ENCODE measurements at places on chromosomes 3 and 15.

GRCh38 chr3:38000242-38000916 lies 9.8 kb downstream of the VILL start:
- DNase-seq = no peak

- DNase-seq = no peak
Observed at GRCh38 chr3:31762097-31762764, 218.8 kb downstream of the OSBPL10 start.

DNA sequence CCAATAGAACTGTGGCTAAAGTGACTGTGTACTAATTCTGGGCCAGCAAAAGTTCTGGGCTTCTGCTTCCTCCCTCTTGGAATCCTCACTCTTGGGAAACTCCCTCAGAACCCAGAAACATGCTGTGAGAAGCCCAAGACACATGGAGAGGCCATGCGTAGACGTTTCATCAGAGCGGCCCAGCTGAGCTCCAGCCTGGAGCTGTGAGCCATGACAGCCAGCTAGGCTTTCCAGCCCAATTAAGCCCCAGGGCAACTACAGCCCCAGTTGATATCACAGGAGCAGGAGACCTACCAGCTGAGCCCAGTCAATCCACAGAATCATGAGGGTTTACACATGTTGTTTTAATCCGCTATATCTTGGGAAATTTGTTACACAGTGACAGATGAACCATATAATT lies 43.6 kb upstream of the CNOT10 start:
- no peak for DNase-seq

DNA sequence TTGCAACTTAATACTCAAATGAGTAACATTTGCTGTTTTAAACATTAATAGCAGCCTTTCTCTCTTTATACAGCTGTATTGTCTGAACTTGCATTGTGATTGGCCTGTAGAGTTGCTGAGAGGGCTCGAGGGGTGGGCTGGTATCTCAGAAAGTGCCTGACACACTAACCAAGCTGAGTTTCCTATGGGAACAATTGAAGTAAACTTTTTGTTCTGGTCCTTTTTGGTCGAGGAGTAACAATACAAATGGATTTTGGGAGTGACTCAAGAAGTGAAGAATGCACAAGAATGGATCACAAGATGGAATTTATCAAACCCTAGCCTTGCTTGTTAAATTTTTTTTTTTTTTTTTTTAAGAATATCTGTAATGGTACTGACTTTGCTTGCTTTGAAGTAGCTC lies 40.3 kb downstream of the CTNNB1 start:
- DNase-seq = no peak

DNA sequence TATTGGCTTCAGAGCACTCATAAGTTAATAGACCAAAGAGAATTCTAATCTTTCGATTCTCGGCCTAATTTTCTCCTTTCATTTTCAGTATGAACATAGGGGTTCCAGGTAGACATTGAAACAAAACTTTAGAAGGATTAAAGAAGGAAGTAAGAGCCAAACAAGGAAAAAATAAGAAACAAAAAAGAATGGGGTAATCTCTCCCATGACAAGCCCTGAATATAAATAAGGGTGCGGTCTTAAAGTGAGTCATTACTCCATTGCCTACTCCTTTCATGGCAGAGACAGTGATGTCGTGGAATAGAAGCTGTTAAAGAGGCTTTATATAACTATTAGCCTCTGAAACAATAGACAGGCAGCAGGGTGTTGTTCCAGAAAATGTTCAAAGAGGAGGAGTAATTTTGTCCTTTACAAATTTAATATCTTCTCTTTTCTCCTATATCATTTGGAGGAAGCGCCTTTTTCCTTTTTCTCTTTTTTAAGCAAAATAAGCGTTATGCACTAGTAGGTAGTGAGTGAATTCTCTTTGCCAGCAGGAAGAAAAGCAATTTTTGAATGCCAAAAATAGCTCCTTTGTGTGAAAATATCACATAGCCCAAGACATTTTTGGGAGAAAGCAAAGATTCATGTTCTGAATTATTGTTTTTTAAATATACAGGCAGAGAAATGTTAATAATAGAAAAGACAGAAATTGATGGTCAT lies 607.9 kb upstream of the KCNMB2 start:
- DNase-seq = no peak

DNA sequence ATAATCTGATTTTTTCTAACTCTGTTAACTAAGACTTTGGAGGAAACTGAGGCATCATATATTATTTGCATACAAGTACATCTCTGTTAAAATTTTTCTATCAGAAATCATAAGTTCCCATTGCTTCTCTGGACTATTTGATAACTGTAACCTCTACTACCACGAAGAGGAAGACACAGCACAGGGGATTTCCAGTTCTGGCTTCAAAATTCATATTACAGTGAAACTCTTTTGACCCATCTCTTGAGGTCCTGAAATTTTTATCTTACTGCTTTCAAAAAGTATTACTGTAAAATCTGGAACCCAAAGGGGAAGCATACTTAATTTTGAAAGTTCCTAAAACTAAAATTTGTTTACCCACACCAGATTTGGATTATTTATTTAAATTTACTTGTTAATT lies 4.2 kb downstream of the PLSCR1 start:
- DNase-seq = no peak

DNA sequence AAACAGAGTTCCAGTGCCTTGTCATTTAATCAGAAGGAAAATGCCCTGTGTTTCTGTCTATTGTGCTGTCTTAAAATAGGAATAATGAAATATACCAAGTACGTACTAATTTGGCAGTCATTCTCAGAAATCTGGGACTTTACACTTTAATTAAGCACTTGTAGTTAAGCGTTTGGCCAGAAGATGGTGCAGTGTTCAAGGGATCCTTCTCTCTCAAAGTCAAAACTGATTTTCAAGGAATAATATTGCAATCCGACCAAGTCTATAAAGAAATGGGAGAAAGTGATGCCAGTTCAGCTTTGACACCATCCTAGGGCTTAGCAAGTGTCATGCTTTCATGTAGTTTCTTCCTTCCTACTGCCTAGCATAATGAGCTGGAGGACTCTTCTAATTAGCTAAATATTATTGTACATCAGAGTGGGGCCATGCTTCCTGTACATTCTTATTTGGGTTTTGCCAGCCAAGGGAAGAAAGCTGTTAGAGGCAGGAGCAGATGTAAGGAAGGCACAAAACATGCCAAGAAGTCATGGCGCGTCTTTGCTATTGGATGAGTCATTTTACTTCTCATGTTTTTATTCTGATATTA lies 64.8 kb downstream of the SAMMSON start:
- DNase-seq = no peak

GRCh38 chr3:1082108-1082507 lies 10.7 kb upstream of the CNTN6 start:
- DNase-seq = no peak

- no peak for DNase-seq
Observed at GRCh38 chr15:47721676-47722075, 4.4 kb downstream of the SEMA6D start.

- DNase-seq = no peak
Observed at GRCh38 chr15:39411102-39411989, 169.5 kb upstream of the THBS1 start.

DNA sequence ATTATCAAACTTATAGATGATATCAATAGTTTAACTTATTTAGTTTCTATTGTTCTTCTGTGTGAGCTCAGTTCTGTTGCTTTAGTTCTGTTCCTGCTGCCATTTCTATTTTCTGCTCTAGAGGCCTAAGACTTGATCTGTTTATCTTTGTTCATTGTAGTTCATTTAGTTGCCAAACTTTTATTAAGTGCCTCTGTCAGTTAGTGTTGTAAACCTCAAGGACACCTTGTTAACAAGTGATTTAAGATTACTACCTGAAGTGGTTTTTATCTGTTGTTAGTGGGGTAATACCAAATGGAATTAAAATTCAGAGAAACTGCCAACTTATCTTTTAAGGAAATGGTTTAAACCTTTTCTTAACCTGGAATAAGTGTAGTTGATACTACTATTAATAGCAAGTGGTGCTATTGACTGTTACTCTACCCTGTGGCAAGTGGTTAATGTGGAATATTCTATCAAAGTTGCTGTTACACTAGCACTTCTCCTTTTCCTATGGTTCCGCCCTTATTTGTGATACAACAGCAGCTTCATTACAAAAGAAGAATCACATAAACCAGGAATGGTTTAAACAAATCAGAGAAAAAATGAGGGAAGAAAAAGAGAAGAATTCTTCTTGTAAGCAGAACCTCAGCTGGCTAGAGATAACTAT lies 500.6 kb upstream of the GOLIM4 start:
- DNase-seq = no peak

DNA sequence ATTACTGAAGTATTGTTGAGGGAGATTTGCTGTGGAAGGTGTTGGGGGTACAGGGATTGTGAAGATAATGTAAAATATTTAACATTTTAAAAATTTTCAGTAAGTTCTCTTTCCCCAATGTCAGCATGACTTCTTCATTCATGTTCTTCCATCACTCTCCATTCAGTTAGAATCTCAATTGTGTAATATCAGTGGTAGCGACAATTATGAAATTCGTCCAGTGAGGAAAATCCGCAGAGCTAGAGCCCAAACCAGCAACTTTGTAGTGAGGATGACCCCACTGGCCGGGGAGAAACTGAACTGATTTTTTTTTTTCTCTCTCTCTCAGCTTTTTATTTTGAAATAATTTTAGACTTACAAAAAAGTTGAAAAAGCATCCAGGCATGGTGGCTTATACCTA lies 171.7 kb downstream of the PGPEP1L start:
- DNase-seq = no peak

DNA sequence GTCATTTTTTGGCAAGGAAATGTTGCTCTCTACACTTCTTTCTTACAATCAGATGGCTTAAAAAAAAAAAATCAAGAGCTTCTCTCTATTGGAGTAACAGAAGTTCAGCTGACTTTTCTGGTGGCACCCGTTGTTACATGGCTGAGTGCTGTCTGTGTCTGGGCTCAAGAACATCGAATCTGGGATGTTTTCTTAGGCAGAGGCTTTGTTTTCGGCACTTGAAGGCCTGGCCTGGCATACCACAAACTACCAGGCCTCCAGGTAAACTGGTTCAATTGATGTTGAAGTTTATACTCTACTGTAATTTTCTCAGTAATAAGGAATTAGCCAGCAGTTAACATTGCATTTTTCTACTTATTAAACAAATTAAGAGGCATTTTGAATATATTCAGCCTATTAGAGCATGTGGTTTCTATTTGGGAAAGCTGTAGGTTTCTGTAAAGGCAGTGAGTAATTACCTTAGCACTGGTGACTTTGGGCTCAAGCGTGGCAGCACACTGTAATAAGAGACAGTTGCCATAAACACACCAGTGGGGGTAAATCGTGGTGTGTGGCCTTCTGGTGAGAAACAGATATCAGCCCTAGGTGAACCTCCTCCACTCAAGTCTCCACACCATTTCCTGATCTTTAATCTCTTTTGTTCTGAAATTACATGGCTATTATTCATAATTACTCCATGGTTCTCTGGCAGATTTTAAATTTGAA lies 544.7 kb downstream of the MECOM start:
- DNase-seq = no peak

DNA sequence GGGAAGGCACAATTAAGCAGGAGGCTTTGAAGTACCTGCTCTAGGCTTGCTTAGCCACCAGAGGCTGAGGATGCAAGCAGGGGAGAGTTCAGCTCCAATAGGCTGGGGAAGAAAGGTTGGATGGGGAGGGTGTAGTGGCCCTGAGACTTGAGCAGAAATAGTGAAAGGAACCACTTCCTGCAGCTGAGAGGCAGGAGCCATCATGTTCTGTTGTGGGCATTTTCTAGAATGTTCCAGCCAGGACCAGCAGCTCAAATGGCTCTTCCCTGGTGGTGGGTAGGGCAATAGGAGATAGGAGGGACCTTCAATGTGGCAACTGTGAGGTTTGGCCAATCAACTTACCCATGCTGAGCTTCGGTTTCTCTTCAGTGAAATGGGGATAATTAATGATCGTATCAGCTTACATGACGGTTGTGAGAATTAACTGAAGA lies 79.1 kb upstream of the CGNL1 start:
- no peak for DNase-seq

DNA sequence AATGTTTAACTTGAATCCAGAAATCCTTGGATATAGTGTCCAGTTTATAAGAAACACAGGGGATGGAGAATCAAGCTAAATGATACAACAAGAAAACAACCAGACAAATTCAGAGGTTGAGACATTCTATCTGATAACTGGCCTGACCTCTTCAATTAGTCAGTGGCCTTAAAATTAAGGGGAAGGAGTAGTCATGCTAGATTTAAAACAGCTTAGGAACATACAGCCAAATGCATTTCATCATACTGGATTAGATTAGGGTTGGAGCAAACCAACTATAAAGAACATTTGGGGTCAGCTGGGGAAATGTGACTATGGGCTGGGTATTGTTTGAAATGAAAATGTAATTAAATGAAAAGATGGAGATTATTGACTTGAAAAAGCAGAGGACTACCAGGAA lies 53.3 kb downstream of the PPARG start:
- DNase-seq = no peak

GRCh38 chr3:104909721-104910120 lies 457.0 kb upstream of the ALCAM start:
- DNase-seq = no peak

- no peak for DNase-seq
Observed at GRCh38 chr15:36917411-36918267, 182.7 kb downstream of the MEIS2 start.

DNA sequence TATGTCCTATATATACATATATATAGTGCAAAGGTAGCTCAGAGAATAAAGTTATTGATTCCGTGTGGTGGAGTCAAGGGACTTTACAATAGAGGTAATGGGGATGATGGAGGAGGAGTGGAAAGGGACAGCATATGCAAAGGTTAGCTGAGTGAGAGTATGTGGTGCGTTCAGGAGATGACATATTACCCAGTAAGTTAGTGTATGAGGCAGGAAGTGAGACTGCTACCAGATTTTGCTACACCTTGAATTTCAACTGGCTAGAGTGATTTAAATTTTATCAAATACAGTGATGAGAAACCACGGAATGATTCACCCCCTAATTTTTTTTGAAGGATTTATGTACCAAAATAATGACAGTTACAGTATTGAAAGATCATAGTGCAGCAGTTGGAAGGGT lies 2.8 kb downstream of the ACTL6A start:
- no peak for DNase-seq
